ENCODE measurements at places on chromosomes 2 and 18.
A peak's percentile ranks its signal among the peaks of the same experiment; 100 is the strongest.

DNA sequence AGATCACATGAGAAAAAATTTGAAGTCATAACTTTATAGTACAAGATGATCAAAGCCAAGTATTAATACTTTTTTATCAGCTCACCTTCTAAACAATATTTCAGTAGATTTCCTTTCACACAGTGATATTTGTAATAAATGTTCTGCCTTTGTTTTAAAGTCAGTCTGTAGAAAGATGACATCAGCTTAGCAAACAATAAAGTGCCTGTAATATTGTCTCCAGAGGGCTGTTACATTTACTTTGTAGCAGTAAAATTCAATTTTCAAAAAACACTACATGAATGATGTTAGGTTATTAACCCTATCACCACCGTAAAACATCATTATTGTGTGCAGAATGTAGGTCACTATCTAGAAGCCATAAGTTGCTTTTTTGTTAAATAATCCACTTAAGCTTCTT lies 49.6 kb downstream of the ZEB2 start:
- DNase-seq, result no peak

GRCh38 chr2:127658146-127658545 lies 12.2 kb downstream of the GPR17 start:
- DNase-seq, result no peak

- DNase-seq, result no peak
Measured at GRCh38 chr2:213237251-213237650, 47.0 kb upstream of the SPAG16 start.

GRCh38 chr2:195307751-195308150 lies 349.3 kb upstream of the SLC39A10 start:
- peak; percentile 43 for DNase-seq

GRCh38 chr2:65215946-65216345 lies 11.7 kb upstream of the ACTR2 start:
- no peak for DNase-seq

DNA sequence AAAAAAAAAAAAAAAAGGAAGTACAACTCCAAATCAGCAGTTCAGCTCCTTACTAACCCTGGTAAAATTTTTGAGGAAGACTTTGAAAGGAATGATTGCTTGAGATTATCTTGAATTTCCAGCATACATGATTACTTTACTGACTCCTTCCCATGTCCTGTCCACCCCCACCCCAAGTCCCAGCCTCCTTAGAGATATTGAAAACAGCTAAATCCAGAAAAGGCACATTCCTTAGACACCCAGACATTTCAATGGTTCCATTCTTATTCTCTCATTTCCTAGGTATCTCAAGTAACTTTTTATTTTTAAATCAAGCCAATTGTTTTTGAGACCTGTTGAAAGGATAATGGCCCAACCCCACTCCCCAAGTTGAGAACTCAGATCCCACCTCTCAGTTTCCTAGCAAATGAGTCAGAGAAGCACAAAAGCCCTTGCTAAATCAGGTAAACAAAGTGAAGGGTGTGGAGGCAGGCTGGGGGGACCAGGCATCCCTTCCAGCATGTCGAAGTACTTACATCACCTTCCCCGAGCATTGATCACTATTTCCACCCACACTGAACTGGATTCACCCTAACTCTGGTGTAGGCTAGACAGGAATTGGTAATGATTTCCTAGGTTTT lies 95.4 kb upstream of the FZD7 start:
- DNase-seq, result no peak

DNA sequence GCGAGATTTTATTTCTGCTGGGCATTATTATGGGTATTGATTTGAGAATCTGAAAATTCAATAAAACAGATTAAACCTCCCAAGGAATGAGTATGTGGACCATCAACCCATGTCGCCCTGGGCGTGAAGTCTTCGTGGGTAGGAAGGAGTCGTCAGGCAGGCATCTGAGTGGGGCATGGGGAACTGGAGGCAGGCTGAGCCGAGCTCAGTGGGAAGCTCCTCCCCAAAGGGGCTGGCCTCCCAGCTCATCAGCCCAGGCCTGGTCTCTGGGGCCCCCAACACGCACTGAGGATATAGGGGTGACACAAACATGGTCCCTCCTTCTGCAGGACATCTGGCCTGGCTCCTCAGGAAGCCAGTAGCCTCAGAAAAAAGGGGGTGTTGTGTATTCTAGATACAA lies 265.2 kb downstream of the TFCP2L1 start:
- DNase-seq, result no peak

- DNase-seq, result peak; percentile 49
Measured at GRCh38 chr2:39513641-39514094, 76.6 kb upstream of the MAP4K3 start.

DNA sequence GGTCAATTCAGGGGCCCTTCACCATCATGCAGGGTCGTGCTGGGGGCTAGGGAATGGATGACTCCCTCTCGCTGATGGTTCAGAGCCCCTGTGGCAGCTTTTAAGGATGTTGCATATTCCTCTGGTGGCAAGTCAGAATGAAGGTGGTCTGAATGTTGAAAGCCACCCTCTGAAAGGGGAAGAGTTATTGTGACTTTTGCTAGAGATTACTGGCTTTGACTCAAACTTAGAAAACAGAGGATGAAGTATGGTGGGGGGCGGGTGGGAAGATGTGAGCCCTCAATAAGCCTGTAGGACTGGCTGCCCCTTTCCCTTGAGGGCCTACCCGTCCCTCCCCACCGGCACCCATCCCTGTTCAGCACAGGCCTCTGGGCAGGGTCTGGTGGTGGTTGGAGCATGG lies 23.2 kb downstream of the MC2R start:
- no peak for DNase-seq

- DNase-seq, result no peak
Measured at GRCh38 chr18:62105376-62105775, 81.5 kb downstream of the PIGN start.

GRCh38 chr2:176533505-176534193 lies 264.4 kb downstream of the MTX2 start:
- DNase-seq, result no peak

- DNase-seq, result peak; percentile 12
Measured at GRCh38 chr2:161956738-161957137, 117.3 kb downstream of the DPP4 start.

DNA sequence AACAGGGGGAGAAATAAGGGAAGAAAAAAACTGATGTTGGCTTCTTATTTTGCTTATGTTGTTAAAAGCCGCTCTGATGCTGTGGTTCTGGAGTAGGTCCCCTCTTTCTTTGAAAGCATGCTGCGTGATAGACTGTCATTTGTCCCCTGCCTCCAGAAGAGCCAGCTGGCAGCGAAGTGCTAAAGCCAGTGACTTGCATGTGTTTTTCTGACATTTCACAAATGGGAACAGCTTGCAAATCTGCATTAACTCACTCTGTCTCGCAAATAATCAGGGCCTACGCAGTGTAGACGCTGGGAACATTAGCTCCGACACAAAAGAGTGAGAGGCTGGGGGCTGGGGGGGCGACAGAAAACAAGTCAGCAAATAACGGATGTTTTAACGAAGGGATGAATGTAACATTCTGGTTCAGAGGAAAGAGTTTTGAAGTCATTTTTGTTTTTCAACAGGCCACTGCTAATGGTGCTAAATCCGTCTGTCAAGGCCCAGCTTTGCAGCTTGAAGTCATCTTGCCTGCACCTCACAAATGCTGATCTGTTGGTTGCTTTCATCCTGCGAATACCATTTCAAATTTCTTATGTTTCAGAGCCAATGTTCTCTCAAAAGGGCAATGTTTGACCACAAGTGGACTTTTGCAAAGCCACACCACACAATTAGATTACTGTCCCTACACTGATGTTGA lies 68.8 kb upstream of the PIK3C3 start:
- DNase-seq, result no peak

GRCh38 chr2:113692698-113693428 lies 63.6 kb downstream of the SLC35F5 start:
- peak; percentile 12 for DNase-seq

DNA sequence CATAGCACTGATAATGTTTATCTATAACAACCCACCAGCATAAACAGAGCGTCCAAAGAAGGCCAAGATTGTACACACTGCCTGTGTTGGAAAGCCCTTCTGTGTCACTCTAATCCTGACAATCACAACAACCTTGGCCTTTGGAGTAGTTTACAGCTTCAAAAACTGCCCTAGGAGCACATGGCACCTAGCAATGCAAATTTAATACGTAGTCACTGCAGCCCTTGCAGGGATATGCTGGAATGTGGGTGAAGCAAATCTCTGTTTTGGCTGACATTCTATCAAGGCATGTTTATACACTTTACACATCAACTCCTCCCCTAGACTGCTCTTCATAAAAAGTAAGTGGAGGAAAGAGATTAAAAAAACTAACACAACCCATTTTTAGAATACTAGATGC lies 66.8 kb downstream of the GRB14 start:
- no peak for DNase-seq

DNA sequence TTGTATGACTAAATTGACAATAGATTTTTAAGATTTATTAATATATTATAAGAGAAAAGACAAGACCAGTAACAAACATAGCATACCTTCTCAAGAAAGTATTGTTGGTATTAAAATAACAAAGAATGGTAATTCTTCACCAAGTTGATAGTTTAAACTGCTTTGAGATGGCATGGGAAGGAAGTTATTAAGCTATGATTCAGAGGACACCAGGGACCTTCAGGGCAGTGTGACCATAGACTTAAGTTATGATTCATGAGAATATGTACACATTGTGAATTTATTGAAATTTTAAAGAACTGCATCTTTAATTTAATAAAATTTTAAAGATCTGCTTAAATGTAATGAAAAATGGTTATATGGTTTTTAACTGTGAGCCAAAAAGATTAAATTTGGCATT lies 205.7 kb downstream of the DSEL start:
- DNase-seq, result no peak

- no peak for DNase-seq
Measured at GRCh38 chr2:115294999-115295398, 852.6 kb downstream of the DPP10 start.

DNA sequence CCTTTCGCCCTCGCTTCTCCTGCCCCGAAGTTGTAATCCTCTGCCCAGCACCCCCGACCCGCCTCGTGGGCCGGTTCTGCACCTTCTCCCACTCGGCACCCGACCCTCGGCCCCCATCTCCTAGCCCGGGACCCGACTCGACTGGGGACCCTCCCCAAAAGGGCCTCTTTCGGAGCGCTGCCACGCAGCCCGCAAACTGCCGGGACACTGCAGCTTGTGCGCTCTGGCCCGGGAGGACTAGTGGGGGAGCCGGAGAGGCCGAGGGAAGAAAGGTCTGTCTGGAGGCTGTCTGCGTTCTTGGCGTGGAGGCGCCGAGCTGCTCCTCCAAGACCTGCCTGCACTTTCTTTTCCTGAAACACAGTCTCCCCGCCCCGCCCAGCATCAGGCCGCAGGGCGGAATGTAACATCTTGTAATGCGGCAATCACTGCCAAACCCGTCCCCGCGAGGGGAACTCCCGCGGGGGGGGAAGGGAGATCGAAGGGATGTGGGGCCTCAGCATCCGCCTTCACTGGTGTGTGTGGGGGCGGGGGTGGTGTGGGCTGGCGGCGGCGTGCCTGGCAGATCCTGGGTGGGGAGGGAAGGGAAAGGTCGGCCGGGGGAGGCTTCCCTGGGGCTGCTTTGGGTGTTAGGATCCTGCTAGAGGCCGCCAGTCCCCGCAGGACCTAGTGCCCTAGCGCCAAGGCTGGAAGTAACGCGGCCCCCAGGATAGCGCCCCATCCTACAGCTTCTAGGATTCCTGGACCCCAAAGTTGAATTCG lies 7.4 kb downstream of the DLX2 start:
- DNase-seq, result peak; percentile 45

GRCh38 chr18:59540780-59541179 lies 156.4 kb downstream of the CCBE1 start:
- DNase-seq, result no peak

DNA sequence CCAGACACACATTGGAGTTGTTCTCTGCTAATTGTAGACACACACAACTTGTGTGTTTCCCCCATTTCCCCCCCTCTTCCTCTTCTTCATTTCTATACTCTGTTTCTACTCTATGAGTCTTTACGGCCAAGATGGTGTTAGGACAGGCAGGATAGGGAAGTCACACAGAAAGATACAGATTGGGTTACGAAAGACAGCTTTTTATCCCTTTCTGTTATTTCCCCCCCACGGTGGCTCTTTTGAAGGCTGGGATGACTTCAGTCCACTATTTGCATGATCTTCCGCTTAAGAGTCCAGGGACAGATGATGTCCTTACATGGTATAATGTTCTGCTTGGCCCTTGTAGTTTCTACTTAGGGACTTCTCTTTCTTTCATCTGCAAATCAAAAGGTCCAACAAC lies 1.6 kb upstream of the EMILIN2 start:
- no peak for DNase-seq

- DNase-seq, result no peak
Measured at GRCh38 chr2:77520641-77521547, 1.3 kb downstream of the LRRTM4 start.

GRCh38 chr2:53913721-53914120 lies 54.0 kb upstream of the GPR75 start:
- DNase-seq, result no peak

- peak; percentile 50 for DNase-seq
Measured at GRCh38 chr2:135825550-135826176, 11.3 kb downstream of the LCT start.

- DNase-seq, result no peak
Measured at GRCh38 chr2:28032816-28033215, 142.3 kb downstream of the BABAM2 start.

DNA sequence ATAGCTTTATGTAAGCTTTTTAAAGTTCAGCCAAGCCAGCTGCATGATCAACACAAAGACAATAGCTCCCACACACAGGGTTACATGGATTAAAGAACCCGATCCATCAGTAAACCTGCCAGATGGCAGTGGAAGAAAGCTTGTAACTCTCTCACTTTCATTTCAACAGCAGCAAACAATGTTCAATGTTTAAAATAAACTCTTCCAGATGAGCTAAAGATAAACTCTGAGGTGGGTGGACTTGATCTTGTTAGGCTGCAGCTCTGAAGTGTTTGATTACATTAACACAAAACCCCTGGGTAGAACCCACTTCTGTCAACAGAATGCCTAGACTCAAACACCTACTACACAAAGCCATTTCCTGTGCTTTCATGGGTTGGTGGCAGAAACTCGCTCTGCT lies 13.9 kb downstream of the RDH14 start:
- no peak for DNase-seq

DNA sequence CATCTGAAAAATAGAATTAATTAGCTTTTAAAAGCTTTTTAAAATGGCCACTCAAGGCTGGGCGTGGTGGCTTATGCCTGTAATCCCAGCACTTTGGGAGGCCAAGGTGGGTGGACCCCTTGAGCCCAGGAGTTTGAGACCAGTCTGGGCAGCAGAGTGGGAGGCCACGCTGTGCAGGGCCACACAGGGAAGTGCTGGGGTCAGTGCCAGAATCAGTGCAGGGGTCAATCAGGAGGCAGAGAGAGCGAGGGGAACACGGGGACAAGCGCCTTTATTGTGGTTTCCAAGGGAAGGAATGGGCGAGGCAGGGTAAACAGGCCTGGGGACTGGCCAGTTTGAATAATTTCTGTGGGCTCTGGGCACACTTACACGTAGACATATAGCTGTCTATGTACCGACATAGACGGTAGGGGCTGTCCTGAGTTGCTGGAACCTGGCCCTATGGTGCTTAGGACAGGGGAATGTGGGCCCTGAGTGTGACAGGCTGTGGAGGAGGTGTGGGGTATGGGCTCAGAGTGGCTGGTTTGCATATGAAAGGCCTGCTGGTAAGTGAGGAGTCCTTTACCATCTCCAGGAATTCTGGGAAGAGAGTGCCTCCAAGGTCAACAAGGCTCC lies 42.9 kb downstream of the DYSF start:
- no peak for DNase-seq
